ENCODE measurements at places on chromosomes 5 and 9.

DNA sequence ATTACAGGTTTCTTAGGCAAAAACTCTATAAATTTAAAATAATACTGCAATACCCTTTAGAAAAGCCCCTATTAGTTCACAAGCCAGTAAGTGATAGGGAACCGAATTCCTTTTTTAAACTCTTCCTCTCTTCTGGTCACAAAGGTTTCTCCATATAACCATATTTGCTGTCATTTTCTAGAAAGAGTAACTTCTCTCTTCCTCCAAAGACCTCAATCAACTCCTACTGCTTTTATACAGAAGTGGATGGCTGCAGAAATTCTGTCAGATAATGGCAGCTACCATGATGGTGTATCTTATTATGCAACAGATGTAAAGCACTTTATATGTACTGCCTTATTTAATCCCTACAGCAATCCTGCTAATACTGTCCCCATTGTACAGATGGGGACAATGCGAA is 6.2 kb downstream of the TUT7 start:
- DNase-seq, result no peak

GRCh38 chr9:23586906-23587305 is 239.1 kb downstream of the ELAVL2 start:
- no peak for DNase-seq

- DNase-seq, result no peak
Observed at GRCh38 chr9:128335161-128335560, 5.2 kb upstream of the SLC27A4 start.

- peak; percentile 33 for DNase-seq
Observed at GRCh38 chr5:159052401-159053011, 47.2 kb downstream of the EBF1 start.

GRCh38 chr9:74205056-74205455 is 292.1 kb upstream of the RORB start:
- no peak for DNase-seq

GRCh38 chr9:34651876-34652601 is at the start of gene IL11RA:
IL11RA (plus strand) TSS chr9:34652185; CDS start chr9:34655218, 3,033 bp downstream.
- DNase-seq, result no peak

- no peak for DNase-seq
Observed at GRCh38 chr5:137842296-137842695, 25.4 kb upstream of the MYOT start.

DNA sequence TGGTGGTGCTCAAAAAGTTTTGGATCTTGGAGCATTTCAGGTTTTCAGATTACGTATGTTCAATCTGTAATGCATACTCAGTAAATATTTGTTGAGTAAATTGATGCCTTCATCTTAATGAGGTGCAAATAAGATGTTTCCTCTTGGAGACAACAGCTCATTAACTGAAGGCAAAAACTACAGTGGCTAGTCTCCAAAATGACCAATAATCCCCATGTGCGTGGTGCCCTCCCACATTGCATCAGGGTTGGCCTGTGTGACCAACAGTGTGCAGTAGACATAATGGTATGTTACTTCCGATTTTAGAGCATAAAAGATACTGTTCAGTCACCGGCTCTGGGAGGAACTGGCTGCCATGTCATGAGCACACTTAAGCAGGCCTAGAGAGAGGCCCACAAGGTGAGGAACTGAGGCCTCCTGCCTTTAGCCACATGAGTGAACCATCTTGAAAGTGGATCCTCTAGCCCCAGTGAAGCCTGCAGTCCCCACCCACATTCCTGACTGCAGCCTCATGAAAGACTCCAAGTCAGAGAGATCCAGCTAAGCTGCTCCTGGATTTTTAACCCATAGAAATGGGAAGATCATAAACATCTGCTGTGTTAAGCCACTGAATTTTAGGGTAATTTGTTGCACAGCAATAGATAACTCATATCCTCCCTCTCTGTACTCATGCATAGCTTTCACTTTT is 55.7 kb downstream of the LIFR start:
- peak; percentile 18 for DNase-seq

GRCh38 chr5:147472664-147473475 is 37.0 kb downstream of the DPYSL3 start:
- peak; percentile 45 for DNase-seq

DNA sequence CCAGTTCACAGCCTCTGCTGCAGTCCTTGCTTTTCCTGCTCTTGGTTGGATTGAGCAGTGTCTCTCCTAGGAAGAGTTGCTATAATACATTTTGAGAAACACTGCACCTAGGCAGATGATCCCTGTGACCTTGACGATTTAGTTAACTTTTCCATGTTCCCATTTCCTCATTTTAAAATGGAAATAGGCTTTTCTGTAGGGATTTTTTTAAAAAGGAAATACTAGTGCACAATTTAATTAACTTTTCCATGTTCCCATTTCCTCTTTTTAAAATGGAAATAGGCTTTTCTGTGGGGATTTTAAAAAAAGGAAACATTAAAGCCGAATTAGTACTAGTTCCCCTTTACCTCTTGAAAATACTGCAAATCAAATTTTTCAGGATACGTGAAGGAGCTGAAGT is 4.7 kb downstream of the ATP6V0E1 start:
- no peak for DNase-seq

GRCh38 chr9:110908894-110909293 is 129.4 kb downstream of the LPAR1 start:
- DNase-seq, result no peak

DNA sequence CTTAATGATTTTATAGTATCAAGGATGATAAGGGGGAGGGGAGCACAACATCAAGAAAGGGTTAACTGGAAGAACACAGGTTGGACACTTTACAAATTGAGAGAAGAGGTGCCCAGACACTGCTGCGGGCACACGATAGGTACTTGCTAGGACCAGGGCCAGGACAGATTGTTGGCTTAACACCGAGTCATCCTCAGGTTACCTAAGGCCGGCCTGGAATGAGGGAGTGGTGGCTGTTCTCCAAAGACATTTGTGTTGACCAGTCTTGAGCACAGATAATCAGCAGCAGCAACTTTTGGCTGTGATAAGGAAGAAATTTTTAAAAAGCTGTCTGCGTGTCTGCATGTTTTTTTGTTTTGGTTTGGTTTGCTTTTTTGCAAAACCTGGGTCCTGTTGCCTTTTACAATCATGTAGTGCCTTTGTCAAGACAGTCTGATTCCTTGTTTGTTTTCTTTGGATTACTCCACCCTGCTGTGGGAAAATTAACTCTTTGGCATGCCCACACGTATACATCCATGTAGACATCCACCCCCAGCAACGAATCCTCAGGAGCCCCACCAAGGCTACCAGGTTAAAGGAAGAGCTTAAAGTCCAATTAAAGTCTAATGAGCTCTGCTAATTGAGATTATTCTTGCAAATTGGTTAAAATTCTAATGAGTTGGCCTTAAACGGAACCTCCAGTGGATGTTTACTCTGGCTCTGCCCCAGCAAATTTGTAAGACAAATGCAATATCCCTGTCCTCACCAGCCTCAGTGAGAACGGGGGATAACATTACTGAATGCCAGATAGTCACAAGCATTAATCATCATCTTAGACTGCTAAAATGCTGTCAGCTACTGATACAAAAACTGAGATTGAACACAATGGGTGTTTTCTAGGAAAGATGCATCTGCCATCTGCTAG is 382.3 kb downstream of the ACTL7B start:
- DNase-seq, result peak; percentile 20

- no peak for DNase-seq
Observed at GRCh38 chr9:3865141-3865772, 339.5 kb upstream of the RFX3 start.

- DNase-seq, result no peak
Observed at GRCh38 chr5:151097820-151098767, 17.3 kb upstream of the TNIP1 start.

- no peak for DNase-seq
Observed at GRCh38 chr9:111900151-111900857, 3.7 kb downstream of the UGCG start.

DNA sequence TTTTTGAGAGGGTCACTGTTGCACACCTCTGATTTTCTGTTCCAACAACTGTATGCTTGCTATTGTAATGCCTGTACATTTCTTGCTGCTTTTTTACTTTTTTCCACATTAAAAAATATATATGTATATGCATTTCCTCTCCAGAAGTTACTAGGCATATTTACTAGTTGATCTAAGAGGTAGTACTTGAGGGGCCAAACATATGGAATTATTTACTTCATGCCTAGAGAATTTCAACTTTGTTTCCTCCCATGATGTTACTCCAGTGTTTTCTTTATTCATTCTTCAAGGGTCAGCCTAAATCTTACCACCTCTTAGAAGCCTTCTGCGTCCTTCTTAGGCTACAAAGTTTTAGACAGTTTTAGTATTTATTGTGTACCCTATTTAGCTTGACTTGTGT is 122.7 kb downstream of the NMUR2 start:
- no peak for DNase-seq

DNA sequence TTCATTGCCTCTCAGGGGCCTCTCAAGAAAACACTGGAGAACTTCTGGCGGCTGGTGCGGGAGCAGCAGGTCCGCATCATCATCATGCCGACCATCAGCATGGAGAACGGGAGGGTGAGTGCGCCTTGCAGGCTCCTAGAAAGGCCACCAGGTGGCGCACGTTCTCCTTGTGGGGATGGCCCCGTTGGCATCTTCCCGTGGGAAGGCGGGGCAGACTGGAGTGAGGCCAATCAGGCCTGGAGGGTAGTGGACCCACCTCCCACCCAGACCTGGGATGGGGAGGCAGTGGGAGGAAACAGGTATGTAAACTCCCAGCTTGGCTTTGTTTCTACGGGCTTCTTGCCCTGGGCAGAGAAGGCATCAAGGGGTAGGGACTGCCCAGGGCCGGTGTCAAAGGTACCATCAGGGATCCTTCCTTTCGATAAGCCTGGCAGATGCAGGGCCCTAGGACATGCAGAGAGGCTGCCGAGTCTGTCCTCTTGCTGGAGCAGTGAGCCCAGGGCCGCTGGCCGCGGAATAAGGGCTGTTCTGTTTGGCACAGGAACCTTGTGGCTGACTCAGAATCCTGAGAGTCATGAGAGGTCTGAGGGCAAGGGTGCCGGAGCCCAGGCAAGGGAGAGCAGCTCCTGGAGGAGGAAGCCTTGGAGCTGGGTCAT is 18.9 kb upstream of the SPTLC1 start:
- peak; percentile 84 for DNase-seq

- no peak for DNase-seq
Observed at GRCh38 chr5:152619756-152620155, 214.7 kb upstream of the NMUR2 start.

DNA sequence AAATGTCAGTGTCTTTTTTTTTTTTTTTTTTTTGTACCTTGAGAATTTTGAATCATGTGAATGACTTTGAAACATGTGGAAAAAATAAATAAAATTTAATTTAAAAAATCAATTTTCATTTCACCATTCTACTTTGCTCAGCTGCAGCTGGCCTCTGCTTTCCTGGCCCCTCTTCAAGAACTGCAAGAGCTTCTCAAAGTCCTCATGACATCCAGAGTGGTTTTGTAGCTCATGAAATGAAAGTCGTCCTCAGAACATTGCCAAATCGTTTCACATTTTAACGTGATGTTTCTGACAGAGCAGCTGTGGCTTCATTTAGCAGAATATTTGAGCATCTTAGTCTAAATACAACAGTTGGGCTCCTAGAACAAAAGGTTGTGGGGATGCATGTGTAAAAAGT is 47.9 kb upstream of the TMEM215 start:
- DNase-seq, result no peak

DNA sequence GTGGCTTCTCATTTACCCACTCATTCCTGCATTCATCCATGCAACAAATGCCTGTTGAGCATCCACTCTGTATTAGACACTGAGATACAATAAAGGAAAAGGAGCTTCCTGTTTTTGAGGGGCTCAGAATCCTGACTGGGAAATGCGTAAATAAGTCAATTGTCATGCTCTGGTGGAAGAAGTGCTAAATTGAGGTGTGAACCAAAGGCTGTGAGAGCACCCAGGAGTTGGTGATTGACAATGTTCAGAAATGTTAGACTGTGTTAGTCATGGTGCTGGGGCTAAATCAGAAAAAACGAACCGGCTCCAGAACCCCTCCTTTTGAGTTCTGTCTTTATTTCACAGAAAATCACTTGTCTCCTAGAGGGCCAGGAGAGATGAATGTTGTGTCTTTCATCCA is 558.6 kb upstream of the SGCD start:
- no peak for DNase-seq

DNA sequence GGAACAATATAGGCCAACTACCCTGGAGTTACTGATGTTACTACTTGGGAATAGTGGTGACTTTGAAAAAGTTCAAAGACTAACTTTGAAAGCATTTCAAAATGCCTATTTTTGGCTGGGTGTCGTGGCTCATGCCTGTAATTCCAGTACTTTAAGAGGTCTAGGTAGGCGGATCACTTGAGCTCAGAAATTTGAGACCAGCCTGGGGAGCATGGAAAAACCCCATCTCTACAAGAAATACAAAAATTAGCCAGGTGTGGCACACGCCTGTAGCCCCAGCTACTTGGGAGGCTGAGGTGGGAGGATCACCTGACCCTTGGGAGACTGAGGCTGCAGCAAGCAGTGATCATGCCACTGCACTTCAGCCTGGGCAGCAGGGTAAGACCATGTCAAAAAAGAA is 105.3 kb downstream of the ARRDC3 start:
- DNase-seq, result no peak

GRCh38 chr9:97668485-97668884 is 28.7 kb downstream of the XPA start:
- no peak for DNase-seq

GRCh38 chr5:141420855-141421488 is at the start of gene PCDHGA11:
PCDHGA11 (plus strand) TSS chr5:141421051; CDS start chr5:141421228, 177 bp downstream.
- no peak for DNase-seq

GRCh38 chr5:76927961-76928360 is 24.9 kb upstream of the CRHBP start:
- no peak for DNase-seq

GRCh38 chr9:7536310-7536939 is 263.2 kb downstream of the DMAC1 start:
- DNase-seq, result peak; percentile 62

DNA sequence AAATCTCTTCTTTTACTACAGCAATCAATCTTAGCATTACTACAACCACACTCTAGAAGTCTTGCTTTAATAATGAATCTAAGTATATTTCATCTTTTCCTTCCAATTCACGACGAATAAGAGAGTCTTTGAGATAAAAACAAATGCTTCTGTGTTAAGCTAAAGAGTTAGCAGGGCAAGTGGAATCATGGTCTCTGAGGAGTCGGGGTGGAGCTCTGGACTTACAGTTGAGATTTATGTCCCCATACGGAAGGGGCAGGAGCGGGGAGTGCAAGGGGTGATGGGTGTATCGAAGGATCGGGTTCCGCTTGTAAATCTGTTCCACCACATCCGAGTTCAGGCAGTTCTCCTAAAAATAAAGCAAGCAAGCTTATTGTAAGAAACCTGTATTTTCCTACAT is 59.0 kb upstream of the RETREG1 start:
- no peak for DNase-seq

DNA sequence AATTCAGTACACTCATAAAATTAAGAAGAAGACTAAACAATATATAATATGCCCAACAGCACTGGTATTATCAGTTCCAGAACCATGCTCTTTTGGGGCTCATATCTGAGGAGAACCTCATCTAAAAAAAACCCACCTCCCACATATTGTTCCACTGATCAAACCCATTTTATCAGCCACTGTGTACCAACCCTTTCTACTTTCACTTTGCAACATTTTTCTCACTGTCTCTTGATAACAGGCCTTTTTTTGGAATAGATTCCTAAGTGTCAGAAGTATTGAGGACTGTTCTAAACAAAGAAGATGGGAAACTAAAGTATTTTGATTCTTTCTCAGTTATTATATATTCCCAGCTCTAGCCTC is 173.2 kb downstream of the GABRB2 start:
- DNase-seq, result no peak

- DNase-seq, result no peak
Observed at GRCh38 chr5:1735320-1735970, 64.2 kb downstream of the MRPL36 start.

Measured in NCI-H2081 (cell line).